ENCODE measurements at places on chromosomes 7 and 10.
A peak's percentile ranks its signal among the peaks of the same experiment; 100 is the strongest.

DNA sequence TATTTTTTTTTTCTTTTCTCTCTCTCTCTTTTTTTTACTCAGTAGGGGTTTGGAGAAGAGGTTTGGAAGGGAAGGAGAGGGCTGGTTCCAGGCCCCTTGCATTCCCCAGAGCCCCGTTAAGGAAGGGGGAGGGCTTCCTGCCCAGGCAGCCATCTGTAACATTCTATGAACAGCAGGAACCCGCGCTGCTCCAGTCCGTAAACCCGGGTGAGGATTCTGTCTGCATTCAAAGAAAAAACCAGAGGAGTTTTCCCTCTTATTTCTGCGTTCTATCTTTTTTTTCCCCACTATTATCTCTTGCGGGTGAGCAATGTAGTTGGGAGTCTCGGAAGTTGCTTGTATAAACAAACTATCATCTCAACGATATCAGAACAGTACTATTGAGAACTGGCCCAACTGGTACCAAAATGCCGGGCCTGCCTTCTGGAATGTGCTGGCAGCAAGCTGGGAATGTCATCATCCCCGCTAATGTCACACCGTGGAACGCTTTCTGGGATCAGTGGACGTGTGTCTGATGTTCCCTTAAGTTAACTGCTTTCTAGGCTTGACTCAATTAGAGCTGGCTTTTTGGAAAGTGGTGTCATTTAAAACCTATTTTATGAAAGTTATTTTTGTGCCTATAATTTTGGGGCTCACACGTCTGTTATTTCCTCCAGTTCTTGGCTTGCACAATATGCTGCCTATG, 153.1 kb upstream of the MEOX2 start:
- no peak for DNase-seq

DNA sequence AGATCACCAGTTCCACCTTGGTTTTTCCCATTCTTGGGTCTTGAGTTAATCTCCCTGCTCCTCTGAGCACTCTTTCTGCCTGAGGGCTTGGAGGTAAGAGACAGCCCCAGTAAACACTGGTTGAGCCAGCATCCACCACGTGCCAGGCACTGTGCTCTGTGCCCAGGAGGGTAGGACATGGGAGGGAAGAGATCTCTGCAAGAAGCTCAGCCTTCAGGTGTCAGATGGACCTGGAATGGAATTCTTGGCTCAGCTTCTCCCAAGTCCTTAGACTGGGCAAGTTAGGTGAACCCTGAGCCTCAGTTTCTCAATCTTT, 2.5 kb downstream of the ZYX start:
- no peak for DNase-seq

- peak; percentile 95 for DNase-seq
These were observed at the start of gene NSUN6 for GRCh38 chr10:18651324-18652007. Gene NSUN6 (minus strand): TSS chr10:18651587. CDS start chr10:18651203, 384 bp downstream.

GRCh38 chr7:2049111-2049781, 183.5 kb downstream of the MAD1L1 start:
- no peak for DNase-seq

DNA sequence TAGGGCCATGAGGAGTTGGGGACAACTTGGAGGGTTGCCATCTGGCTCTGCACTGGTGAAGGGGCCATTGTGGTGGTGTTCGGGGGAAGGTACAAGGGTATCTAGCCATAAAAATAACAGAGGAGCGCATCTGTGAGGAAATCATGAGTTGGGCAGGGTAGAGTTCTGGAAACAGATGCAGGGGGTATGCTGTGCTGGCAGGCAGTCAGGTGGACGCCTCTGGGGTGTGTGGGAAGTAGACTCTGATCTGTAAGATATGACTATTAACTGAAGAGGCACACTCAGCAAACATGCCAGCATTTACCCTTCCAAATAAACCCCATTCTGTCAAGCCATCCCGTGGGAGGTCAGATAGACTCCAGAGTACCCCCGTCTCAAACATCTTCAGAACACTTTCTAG, 79.8 kb downstream of the CLEC2L start:
- no peak for DNase-seq

- no peak for DNase-seq
These were observed 197.4 kb upstream of the FOXP2 start for GRCh38 chr7:114217026-114217806.
